Activated CD4-positive, alpha-beta T cell treated with anti-CD3 and anti-CD28 coated beads, Interleukin-2, amount 50 U/mL, for 16 hours (primary cell): ENCODE measurements at places on chromosomes 2 and 18.
A peak's percentile ranks its signal among the peaks of the same experiment; 100 is the strongest.

GRCh38 chr18:53795610-53796009 is 428.9 kb downstream of the MBD2 start:
- no peak for DNase-seq

- no peak for DNase-seq
Measured at GRCh38 chr2:219798430-219798829, 171.0 kb downstream of the SLC4A3 start.

GRCh38 chr2:11932048-11932512 is 185.6 kb downstream of the LPIN1 start:
- DNase-seq = no peak

DNA sequence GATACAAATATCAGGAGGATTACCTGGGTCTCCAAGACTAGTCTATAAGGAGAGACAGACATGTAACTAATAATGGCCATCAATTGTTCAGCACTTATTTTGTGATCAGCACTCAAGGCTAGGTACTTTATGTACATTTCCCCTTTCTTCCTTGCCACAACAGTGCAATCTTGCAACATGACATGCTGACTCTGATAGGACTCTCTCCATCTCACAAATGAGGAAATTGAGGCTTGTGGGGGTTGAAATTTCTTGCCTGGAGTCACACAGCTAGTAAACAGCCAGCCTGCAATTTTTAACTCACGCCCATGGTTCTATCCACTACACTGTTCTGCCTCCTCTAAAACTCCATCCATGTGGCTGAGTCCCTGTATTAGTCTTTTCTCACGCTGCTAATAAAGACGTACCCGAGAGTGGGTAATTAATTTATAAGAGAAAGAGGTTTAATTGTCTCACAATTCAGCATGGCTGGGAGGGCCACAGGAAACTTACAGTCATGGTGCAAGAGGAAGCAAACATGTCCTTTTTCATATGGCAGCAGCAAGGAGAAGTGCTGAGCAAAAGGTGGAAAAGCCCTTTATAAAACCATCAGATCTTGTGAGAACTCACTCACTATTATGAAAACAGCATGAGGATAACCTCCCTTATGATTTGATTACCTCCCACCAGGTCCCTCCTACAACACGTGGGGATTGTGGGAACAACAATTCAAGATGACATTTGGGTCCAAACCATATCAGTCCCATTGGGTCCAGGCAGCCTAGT is 302.4 kb downstream of the PLCL1 start:
- DNase-seq = no peak

DNA sequence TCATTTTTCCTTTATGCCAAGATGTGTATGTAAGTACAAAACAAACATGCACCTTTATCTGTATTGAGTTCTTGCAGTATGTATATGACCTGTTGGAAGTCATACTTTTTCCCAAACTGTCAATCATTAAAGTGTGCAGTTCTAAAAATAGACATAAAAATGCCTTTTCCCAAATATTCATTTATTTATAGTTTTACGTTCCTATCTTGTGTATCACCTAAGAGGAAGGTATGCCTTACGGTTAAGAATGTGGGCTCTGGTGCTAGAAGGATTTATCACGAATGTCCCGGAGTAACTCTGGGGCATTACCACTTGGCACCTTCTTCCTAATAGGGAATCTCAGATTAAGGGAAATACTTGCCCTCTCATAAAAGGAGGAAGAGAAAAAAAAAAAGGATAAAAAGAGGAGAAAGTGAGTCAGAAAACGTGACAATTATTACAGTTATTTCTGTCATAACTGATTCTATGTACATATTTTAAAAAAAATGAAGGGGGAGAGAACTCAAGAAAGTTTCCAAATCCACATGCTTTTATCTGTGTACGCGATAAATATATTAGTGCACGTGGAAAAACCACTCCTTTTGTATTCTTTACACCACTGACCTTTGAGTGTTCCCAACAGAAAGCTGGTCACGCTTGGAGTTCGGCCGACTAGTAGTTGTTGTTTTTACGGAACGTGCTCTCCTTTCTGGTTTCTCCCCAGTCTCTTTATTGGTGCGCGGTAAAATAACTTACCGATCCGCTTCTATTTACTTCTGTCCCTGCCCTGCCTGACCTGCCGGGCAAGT is 721 bp downstream of the MCEE start:
- DNase-seq = no peak

DNA sequence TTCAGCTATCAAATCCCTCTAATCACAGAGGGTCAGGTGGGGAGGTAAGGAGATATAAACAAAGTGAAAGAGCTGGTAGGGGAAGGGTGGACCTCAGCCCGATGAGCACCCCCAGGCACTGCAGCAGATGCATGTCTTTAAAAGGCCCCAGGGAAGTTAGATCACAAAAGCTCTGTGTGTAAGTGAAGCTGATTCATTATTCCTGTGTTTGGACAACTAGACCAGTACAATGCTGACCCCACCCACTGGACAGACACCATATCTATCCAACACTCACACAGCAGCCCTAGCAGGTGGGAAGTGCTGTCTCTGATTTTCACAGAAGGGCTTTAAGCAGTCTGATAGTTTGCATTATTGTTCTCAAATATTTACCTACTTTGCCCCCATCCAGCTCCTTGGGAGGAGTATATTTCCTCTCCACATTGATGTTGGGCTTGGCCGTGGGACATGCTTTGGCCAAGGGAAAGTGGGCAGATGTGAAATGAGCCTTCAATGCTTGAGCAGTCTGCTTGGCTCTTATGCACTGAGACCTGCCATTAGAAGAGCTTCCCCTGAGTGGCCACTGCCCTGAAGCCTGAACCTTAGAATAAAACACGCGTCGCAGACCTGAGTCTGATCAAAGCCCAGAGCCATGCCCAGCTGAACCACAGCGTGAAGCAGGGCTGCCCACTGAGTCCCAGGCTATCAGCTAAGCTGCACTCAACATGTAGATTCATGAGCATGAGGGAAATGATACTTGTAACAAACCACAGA is 111.4 kb downstream of the COPS8 start:
- DNase-seq = no peak

DNA sequence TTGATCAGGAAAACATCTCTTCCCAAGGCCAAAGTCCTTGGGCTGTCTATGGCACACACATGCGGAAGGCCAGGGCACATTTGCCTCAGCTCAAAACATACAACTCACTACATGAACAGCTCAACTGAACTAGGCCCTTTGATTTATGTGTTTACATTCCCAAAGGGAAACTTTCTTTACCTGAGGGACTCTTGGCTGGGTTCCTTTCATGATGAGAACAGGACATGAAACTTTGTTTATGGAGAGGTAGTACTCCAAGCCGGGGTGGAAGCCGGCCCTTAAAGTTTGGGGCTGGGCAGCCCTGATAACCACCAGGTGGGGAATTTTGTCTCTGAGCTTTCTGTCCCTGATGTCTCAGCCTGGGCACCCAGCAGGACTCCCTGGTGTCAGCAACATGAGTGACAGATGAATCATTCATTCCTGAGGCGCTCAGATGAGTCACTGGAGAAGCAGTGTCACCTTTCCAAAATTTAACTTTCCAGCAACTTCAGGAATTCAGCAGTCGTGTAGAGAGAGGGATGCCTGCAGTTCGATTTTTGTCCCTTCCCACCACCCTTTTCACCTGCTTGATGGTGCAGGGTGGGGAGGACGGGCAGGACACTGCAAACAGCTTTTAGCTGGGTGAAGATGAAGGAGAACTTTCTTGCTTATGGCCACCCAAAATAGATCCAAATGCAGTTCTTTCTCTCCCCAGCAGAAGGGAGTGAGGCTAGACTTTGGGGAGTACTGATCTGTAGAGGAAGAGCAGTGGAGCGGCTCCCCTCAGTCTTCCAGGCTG is 331.6 kb downstream of the DYSF start:
- no peak for DNase-seq

- peak; percentile 69 for DNase-seq
Measured at GRCh38 chr18:49169037-49169521, 218.3 kb upstream of the SMAD7 start.

DNA sequence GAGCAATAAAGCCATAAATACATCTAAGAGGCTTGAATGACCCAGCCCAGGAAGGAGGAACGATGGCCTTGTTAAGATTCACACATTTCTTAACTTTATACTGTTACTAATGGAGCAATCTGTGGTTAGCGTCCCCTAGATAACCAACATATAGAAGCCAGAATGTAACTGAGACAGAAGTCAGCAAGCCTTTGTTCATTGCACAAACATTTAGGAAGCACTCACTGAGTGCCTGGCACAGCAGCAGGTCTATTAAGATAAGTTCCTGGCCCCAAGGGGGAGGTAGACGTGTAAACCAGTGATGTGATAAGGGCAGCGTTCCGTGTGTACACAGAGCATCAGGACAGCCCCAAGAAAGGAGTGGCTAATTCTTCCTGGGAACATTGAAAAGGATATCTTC is 63.6 kb upstream of the ATL2 start:
- DNase-seq = no peak

DNA sequence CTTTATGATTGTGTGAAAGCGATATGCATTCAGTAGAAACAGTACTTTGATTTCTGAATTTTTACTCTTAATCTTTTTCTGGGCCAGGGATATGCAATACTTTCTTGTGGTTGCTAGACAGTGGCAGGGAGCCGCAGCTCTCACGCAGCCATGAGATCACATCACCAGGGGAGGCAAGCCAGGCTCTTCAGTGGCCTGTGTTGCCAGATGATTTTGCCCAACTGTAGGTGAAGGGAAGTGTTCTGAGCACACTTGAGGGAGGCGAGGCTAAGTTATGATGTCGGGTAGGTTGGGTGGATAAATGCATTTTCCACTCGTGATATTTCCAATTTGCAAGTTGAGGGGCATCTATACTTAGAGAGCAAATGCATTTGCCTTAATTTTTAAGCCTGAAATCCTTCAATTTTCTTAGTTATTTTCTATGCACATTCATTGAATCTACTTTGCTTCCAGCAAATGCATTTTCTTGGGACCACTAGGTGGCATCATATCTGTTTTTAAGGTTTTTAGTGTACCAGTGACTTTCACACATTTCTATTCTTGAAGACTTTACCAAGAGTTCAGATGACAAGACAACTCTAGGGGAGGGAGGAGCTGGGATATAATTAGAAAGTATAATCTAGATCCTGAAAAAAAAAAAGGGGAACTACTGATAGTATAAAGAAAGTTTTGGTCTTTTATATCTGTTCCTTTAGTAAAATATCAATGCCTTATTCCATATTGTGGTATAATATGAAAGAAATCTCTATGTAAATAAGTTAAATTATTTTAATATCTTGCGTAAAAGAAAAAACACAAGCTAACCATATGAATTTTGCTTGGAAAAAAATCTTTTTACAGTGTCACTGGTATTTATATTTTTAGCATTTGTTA is 643.3 kb downstream of the SOCS6 start:
- peak; percentile 9 for DNase-seq

DNA sequence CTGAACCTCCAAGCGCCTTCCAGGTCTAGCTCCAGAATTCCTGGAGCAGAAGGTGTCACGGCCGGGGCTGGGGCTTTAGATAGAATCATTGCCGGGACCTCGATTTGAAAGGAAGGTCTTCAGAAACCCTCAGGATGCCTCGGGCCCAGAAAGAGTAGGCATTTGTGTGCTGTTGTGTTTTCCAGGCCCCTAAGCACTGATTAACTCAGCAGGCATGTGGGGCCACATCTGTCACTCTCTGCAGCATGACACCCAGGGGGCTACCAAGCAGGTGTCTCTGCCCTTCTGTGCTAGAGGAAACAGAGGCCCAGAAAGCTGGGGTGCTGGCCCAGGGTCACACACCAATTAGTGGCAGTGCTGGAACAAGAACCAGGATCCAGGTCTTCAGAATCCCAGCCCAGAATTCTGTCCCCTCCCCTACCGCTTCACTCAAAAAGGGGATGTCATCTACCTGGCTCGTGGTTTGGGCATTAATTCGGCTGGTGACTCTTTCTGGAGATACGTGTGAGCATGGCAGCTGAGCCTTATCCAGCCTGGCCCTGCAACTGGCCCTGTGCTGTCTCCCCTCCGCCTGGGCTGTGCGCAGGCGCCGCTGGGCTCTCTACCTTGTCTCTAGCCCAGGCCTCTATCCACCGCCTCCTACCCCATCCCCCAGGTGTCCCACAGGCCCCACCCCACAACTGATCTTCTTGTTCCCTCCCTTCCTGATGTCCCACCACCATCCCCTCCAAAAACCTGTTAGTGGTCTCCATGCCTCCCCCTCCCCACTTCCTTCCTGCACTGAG is 245.4 kb downstream of the ATAD2B start:
- no peak for DNase-seq

DNA sequence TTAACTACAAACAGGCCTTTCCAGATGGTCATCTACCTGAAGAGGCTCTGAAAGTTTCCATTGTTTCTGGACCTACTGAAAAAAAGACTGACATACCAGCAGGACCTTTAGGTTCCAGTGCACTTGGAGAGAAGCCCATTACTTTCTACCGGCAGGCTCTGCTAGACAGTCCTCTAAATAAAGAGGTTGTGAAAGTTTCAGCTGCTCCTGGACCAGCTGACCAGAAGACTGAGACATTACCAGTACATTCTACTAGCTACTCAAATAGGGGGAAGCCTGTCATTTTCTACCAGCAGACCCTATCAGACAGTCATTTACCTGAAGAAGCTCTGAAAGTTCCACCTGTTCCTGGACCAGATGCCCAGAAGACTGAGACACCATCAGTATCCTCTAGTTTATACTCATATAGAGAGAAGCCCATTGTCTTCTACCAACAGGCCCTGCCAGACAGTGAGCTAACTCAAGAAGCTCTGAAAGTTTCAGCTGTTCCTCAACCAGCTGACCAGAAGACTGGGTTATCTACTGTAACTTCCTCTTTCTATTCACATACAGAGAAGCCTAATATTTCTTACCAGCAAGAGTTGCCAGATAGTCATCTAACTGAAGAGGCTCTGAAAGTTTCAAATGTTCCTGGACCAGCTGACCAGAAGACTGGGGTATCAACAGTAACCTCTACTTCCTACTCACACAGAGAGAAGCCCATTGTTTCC is 65.8 kb downstream of the ALMS1 start:
- DNase-seq = no peak

GRCh38 chr2:190853531-190854383 is 26.9 kb upstream of the GLS start:
- DNase-seq = no peak

- DNase-seq = peak; percentile 74
Measured at GRCh38 chr2:196528486-196529223, 110.9 kb upstream of the CCDC150 start.

GRCh38 chr2:3368261-3368722 is 9.3 kb downstream of the EIPR1 start:
- DNase-seq = no peak

- no peak for DNase-seq
Measured at GRCh38 chr2:183259921-183260320, 135.7 kb downstream of the NUP35 start.

GRCh38 chr2:126995621-126996377 is 97.1 kb downstream of the TEX51 start:
- DNase-seq = no peak

DNA sequence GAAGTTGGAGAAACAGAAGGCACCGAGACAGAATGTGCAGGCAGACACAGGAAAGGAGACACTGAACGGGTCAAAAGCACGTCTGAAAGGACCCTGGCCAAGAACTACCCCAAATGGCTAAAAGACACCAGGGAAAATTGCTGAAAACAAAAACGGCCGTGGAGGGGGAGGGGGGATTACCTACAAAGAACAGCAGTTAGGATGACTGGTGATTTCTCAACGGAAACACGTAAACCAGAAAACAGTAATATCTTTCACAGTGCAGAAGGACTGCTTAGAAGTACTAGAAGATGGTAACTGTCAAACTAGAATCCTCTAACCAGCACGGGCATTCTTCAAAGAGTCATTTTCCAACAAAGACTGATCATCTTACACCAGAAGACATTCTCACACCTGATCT is 142.6 kb downstream of the HDAC4 start:
- DNase-seq = peak; percentile 66

GRCh38 chr18:51153659-51154371 is 43.7 kb downstream of the MEX3C start:
- peak; percentile 58 for DNase-seq

GRCh38 chr2:39948016-39948719 is 169.1 kb upstream of the THUMPD2 start:
- DNase-seq = peak; percentile 46

GRCh38 chr2:155379494-155379893 is 681.0 kb downstream of the KCNJ3 start:
- DNase-seq = no peak
